ENCODE measurements at places on chromosomes 1 and 21. TPM values are rescaled to one million over a fixed set of nuclear protein-coding genes. Genes with fewer than 3 reads are reported as not detected.

ZNF648 gene
- total RNA-seq: 0.06 TPM

MAP3K7CL gene
- 4.0 TPM for total RNA-seq

CRP gene
- not detected for total RNA-seq

PLA2G2C gene
- not detected for total RNA-seq

IGSF9 gene
- 0.47 TPM for total RNA-seq

DNAJC28 gene
- total RNA-seq: 3.1 TPM

GRCh38 chr1:247189981-247190798 lies 18.4 kb upstream of the ZNF124 start:
- DNase-seq: no peak

GRCh38 chr1:88891951-88892340 lies 579 bp upstream of the GTF2B start:
- DNase-seq: no peak

- no peak for DNase-seq
These were observed 22.3 kb upstream of the POFUT2 start for GRCh38 chr21:45309987-45310381.

GRCh38 chr1:157580179-157580827 lies 17.6 kb downstream of the FCRL4 start:
- DNase-seq: peak; percentile 14

- peak; percentile 35 for DNase-seq
These were observed 241.7 kb upstream of the RAB4A start for GRCh38 chr1:229028987-229029878.

DNA sequence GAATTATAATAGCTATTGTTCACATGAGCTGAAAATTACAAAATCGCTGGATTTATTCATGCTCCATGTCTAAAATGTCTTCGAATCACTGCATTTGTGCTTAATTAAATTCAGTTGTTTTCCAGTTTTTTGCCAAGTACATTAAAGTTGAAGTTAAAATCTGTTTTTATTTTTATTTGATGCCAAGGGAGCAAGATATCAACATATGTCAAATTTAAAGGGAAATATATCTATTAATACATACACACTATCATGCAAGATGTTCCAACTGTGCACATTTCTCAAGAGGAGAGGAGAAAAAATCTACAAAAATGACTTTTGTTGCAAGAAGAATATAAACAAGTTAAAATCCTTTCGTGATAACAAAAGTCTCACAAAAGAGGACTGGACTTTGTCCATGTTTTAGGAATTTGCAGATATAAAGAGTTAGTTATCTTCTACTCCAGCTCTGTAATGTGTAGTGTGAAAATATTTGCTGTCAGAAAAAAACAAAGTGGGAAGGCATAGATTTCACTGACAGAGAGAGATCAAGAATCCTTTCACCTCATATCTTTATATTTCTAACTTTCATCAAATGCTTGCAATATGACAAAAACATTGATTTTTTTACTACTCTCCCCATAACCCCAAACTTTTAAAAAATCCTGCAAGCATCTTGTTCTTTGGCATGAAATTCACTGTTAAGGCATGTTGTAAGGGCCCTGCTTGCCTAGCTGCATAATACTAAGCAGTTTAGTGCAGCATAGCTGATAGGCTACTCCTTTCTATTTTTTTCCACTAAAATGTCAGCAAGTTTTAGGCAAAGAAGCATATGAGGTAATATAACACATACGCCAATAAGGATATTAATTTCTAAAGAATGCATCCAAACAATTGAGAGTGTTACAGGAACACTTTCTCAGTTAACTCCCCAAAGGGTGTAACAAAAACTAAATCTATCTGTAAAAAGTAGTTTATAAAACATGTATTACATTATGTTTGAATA lies 340.2 kb upstream of the ADAMTS5 start:
- DNase-seq: no peak

- no peak for DNase-seq
These were observed 8.3 kb upstream of the RNF19B start for GRCh38 chr1:32972814-32973428.

DNA sequence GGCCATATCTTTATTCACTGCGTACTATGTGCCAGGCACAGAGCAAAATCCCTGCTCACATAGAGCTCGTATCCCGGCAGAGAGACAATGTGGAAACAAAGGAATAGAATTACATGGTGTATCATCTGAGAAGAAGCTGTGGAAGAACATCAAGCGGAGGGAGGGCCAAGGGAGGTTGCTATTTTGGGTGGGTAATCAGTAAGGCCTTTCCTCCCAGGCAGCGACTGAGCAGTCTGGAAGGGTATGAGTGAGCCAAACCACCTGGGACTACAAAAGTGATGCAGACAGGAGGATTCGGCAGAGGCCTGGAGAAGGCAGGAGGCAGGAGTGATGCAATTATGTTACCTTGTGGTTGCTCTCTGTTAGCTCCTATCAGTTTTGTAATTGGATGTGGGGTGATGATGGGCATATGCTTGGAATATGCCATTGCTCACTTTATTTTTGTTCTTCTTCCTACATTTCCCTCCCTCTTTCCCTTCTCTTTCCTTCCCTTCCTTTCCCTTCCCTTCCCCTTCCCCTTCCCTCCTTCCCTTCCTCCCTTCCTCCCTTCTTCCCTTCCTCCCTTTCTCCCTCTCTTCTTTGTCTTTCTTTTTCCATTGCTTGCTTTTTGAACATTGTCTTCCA lies 172.9 kb downstream of the DISC1 start:
- no peak for DNase-seq

- DNase-seq: no peak
These were observed 170.5 kb downstream of the APP start for GRCh38 chr21:25999921-26000582.

- DNase-seq: no peak
These were observed 77.0 kb downstream of the EPHB2 start for GRCh38 chr1:22787636-22788035.

- DNase-seq: no peak
These were observed 465 bp downstream of the HUNK start for GRCh38 chr21:31873275-31873695.

GRCh38 chr1:189775343-189775742 lies 702.3 kb downstream of the BRINP3 start:
- DNase-seq: peak; percentile 14

DNA sequence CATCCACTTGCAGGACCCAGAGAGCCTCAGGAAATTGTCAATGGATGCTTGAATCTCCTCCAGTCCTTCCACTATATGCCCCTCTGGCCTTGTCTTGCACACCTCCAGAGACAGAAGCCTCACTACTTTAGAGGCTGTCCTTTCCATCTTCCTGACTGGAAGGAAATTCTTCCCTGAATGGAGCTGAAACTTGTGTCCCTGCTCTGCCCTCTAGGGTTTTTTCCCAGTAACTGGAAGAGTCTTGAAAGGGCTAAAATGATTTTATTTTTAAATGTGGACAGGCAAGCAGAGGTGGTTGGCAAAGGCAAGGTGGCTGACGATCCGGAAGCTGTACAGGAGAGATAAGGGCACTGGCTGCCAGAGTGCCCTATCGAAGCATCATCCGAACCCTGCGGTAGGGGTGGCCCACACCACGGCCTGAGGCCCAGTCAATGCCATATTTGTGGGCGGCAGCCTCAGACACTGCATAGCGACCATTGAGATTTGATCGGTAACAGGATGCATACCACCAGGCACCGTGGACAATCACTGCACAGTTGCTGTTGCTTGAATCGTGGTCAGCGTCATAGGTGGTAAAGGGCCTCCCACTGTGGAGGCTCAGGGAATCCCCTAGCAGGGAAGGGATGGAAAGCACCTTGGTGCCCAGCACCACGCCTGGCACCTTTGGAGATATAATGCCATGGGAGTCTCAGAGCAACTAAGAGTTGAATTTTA lies 2.3 kb upstream of the MAP3K6 start:
- no peak for DNase-seq

DNA sequence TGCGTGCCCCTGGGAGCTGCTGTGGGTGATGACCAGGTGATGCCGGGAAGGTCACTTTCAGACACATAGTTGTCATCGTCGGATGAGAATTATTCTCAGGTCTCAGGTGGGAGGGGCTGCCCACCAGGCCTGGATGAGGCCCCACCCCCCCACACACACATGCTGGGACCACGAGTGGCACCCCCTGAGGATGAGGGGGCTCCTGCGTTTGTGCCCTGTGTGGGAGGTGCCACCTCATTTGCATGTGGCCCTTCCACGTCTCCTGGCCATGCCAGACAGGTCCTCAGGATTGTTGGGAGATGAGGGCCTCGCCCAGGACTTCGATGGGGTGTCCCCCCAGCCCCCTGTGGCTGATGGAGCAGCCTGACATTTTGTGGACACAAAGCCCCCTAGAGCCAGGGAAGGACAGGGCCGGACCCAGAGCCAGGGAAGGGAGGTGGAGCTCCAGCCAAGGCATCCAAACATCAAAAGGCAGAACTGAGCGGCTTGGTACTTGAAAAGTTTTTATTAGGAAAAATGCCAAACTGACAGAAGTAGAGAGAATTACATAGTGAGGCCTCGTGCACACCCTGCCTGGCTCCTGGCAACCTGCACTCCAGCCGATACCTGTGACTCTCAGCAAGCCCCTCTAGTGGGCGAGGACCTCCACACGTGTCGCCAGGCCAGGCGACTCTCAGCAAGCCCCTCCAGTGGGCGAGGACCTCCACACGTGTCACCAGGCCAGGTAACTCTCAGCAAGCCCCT lies 55.7 kb downstream of the PRKCZ start:
- DNase-seq: no peak

- DNase-seq: no peak
These were observed 614.0 kb upstream of the CHRM3 start for GRCh38 chr1:238772322-238772721.

DNA sequence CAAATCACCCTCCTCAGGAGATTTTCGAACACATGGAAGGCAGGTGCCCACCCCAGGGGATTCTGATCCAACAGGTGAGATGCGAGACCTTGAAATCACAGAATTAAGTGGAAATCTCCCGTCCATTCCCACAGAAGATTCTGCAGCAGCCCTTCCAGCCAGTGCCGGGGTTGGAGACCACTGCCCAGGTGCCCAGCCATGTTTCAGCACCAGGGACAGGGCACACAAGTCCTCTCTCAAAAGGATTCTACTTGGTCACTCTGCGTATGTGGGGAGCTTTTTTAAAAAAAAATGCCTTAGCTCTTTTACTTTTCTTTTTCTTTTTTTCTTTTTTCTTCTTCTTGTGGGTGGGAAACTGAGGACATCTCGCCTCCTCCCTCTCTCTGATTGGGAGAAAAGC lies 80.7 kb downstream of the VWA5B1 start:
- DNase-seq: no peak

DNA sequence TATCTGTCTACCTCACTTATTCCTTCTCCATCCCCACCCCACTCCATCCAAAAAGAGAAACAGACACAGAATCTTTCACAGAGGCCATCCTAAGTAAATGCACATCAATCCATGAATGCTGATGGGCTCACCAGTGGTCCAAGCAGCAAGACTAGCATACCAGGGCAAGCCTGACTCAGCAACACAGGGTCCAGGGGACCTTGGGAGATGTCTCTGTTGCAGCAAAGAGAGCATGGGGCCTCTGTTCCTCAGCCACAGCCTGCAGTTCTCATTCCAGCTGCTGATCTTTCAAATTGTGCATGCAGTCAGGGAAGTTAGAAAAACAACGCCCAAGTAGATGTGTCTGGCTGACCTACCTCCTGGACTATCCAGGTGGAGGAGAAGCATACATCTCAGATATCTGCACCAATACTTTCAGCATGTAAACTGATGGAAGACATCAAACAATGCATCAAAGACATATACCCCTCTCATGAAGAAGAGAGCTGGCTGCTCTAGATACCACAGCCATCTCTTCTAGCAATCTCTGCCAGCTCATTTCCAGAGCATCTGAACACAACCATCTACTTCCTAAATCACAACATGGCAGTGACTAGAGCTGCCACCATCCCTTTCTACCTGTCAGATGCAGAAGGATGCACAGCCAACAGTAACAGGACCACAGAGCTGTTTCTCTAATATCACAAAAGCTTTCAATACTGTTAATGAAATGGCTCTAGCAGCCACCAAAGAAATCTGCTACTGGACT lies 54.5 kb downstream of the CD34 start:
- no peak for DNase-seq

DNA sequence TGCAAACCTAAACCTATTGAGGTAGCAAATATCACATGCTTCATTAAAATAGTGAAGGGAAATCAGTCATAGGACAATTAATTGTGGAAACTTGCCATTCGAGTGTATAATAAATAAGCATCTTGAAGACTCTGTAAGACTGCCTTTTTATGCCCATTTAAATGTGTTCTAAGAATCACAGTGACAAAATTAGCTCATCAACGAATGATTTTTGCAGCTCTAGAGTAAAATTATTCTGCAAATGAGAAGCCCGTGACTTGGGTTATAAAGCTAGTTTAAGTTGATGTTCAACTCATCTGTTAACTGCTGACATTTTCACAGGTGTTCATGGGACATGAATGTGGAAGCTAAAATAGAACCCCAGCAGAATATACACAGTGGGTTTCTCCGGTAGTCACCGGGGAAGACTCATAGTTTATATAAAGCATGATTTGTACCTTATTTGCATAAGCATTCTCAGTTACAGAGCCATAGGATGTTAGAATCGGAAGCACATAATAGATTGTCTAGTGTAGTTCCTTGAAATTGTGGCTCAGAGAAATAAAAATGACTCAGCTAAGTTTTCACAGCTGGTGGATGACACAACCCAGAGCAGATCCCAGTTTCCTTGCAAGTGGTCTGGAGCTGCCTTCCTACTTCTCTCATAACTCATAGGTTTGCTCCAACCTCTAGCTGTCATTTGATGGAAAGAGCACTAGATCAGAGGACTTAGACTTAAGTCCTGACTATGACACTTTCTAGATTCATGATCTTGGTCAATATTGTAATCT lies 107.3 kb downstream of the UCHL5 start:
- peak; percentile 80 for DNase-seq

- DNase-seq: no peak
These were observed 114.5 kb downstream of the KIAA0319L start for GRCh38 chr1:35442734-35443133.

DNA sequence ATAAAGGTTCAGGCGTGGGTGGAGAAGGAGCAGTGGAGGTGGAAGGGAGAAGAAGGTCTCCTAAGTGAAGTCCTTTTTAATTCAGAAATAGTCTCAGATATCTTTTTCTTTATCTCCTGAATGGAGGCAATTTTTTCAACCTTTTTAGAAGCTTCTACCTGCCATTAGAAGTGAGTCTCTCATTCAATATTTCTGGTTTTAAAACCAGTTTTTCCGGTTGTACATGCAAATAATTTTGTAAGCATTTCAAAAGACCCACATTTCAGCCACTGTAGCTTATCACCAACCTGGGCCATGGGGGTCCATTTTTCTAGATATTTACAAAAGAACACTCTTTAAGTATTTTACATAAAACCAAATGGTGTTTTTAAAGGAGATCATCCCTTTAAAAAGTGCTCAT lies 1280.2 kb downstream of the NCAM2 start:
- no peak for DNase-seq

GRCh38 chr1:70503358-70503757 lies 92.3 kb downstream of the CTH start:
- DNase-seq: no peak

GRCh38 chr21:19261731-19262376 lies 858.3 kb upstream of the TMPRSS15 start:
- no peak for DNase-seq
